ENCODE measurements at places on chromosomes 1 and 21.

DNA sequence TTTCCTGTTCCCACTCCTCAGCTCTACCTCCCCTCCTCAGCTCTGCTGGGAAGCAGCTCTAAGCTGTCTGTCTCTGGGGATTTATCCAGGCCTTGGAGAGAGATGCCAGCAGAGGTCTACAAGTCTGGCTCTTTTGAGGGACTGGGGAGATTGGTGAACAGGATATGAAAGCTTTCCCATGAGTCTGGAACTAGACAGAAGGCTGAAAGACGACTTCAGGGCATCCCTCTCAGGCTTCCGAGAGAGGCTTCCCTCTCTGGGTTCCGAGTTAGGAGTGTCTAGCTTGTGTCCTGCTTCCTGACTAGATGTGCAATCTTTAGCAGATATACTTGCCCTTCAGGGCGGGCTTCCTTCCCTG, 733 bp downstream of the TMEM35B start:
- no peak for DNase-seq

GRCh38 chr1:9174243-9174642, 45.3 kb upstream of the GPR157 start:
- no peak for DNase-seq

DNA sequence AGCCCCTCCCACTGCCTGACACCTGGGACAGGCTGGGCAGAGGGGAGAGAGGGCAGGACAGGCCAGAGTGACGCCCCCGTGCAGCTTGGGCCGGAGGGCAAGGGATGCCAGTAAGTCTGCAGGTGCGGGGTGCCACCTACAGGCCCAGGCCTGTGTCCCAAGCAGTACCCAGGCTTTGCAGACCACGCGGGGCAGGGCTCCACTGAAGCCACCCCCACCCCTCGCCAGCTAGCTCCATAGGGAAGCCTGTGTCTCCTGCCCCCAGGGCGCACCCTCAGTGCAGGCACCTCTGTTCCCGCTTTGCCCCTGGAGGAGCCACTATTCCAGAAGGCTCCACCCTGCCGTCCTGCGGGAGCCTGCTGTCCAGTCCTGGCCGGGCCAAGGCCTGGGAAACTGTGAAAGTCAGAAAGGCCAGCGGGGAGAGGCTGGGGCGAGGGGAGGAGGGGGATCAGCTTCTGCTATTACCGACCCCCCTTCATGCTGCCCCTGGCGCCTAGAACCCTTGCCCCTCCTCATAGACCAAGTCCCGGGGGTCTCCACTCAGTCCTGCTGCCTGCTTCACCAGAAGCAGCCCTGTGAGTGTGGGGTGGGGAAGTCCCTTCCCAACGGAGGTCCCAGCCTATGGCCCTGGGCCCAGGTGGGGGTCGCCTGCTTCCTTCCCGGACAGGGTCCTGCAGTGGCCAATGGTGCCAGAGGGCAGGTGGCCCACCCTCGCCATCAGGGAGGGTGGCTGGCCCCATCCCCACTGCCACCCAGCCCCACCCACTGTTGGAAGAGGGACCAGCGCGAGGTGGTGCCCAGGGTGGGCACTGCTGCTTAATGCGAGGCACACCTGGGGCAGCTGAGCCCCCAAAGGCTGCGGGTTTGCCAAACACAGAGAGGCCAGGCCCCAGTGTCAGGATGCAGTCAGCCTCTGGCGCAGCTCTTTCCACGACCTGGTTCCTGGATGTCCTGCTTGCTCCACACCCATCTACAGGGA, 54.4 kb downstream of the KCNAB2 start:
- no peak for DNase-seq

GRCh38 chr1:212610575-212610967, 2.0 kb downstream of the ATF3 start:
- no peak for DNase-seq

DNA sequence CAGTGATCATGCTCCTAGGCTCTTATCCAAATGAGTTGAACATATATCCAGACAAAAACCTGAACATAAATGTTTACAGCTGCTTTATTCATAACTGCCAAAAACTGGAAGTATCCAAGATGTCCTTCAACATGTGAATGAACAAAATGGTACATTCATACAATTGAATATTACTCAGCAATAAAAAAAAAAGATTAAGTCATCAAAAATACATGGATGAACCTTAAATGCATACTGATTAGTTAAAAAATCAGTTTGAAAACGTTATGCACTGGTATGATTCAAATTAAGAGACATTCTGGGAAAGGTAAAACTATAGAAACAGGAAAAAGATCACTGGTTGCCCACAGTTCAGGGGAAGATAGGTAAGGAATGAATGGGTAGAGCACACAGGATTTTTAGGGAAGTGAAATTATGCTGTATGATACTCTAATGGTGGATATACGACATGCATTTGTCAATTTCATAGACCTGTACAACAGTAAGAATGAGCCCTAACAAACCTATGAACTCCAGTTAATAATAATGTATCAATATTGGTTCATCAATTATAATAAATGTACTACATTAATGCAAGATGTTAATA, 3.1 kb downstream of the LRRC40 start:
- DNase-seq, result no peak

- DNase-seq, result no peak
These were observed 2.5 kb downstream of the MAD2L2 start for GRCh38 chr1:11678442-11678841.

GRCh38 chr1:48017716-48018115, 20.5 kb upstream of the TRABD2B start:
- DNase-seq, result no peak

- no peak for DNase-seq
These were observed 15.8 kb downstream of the HSPG2 start for GRCh38 chr1:21921100-21921875.

GRCh38 chr1:90044346-90044745, 49.4 kb downstream of the ZNF326 start:
- no peak for DNase-seq

DNA sequence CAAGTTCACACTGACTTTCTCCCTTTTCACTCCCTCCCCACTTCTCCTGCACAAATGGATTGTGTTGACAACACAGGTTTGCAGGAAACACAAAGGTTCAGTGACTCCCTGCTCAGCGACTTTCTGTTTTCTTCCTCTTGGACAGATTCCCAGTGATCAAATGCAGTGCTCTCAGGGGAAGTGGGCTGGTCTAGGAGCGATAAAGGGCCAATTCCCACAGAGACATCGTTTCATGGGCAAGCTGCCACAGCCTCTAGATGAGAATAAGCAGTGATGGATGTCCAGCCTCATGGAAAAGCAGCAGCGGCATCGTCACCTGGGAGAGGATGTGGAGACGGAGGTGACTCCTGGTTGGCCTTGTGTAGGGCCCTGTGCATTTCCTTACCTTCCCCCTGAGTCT, 30.6 kb downstream of the FYB2 start:
- DNase-seq, result no peak

- no peak for DNase-seq
These were observed 4.2 kb downstream of the SDC3 start for GRCh38 chr1:30904191-30904961.

DNA sequence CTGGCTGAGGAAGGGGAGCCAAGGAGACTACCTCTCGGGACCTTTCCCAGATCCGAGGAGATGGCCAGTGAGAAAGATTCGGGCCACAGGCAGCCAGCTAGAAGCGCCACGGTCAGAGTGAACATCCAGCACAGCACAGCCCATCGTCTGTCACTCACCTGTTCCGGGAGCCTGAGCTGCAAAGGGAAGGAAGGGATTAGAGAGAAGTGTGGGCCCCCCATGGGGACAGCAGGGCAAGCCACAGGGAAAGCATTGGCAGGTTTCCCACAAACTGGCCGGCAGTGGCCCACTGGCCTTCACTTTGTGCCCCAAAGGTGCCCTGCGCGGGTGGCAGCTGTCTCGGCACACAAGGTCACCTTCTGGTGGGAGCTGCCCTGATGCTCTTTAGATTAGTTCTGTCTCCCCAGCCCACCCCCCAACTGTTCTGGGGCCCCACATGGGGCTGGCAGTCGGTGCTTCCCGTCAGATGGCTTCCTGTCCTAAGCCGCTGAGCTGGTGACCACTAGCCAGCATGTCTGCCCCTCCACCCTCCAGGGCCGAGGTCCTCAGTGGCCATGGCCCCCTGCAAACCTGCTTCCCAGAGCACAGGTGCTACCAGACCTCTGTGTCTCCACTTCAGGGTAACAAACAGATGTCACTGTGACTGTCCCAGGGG, 56.7 kb downstream of the LACTBL1 start:
- DNase-seq, result no peak

- peak; percentile 76 for DNase-seq
These were observed 756 bp downstream of the ANKRD13C start for GRCh38 chr1:70353601-70354331.

DNA sequence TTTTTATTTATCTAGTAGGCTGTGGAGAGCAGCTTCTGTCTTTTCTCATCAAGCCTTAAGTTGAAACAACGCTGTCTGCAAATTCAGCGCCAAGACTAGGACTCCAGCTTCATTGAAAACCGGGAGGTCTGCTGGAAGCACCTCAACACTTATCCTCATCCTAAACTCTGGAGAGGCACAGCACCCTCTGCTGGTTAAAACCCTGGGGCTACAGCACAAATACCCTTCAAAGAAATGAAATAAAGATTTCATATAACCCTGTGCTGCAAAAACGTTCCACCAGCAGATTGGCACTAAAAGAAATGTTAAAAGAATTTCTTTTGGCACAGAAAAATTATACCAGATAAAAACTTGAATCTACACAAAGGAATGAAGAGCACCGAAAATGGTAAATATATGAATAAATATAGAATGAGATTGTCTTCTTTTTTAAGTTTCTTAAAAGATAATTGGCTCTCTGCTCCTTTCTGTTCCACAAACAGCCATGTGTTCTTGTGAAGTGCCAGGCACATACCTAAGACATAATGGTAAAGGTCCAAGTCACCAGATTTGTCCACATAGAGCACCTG, 227.7 kb upstream of the SAMSN1 start:
- peak; percentile 73 for DNase-seq

DNA sequence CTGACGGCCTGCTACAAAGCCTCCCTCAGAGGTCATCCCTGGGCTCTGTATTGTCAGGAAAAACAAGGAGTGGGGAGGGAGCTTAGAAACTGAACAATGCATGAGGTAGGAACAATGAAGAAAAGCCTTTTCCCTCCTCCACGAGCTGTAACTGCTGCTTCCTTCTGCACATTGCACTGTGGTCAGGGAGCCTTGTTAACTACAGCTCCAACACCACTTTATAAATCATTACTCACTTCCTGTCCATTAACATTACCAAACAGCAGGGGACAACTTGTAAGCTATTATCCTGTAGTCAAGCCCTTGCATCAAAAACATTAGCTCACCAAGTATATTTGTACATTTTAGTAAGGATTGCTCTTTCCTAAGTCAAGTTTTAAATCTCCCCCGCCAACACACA, 336.0 kb upstream of the NR5A2 start:
- no peak for DNase-seq

GRCh38 chr1:110962892-110963690, 631 bp downstream of the LRIF1 start:
- peak; percentile 78 for DNase-seq

DNA sequence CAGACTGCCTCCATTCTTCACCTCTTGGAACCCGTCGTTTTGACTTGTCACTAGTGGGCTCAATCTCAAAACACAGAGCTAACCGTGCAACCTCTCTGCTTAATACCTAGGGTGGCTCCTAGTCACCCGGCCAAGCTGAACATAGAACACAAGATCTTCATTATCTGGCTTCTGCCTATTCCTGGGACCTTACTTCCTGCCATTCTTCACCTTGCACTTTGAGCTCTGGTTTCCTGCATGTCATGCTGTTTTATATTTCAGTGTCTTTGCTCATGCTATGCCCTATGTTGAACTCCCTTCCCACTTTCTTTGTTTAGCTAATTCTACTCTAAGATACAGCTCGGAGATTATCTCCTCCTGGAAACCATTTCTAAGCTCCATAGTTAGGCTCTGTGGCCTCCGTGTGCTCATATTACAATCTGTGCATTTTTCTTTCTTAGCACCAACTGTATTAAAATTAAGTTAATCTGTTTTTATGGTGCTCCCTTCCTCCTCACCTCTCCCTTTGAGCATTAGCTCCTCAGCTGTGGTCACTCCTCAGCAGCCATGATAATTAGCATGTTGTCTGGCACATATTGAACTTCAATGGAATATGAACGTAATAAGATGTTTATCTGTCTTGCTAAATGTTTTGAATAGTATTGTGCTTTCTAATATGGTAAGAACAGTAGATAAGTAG, 13.1 kb downstream of the GPSM2 start:
- no peak for DNase-seq

GRCh38 chr1:232477728-232478127, 152.2 kb downstream of the SIPA1L2 start:
- no peak for DNase-seq

- DNase-seq, result no peak
These were observed 182.4 kb downstream of the BACH1 start for GRCh38 chr21:29481081-29481480.

GRCh38 chr1:6928106-6928885, 143.0 kb downstream of the CAMTA1 start:
- DNase-seq, result no peak

- DNase-seq, result peak; percentile 43
These were observed 5.8 kb downstream of the INKA2 start for GRCh38 chr1:111733183-111733991.

GRCh38 chr21:35511696-35512162, 462.6 kb upstream of the RUNX1 start:
- DNase-seq, result no peak

DNA sequence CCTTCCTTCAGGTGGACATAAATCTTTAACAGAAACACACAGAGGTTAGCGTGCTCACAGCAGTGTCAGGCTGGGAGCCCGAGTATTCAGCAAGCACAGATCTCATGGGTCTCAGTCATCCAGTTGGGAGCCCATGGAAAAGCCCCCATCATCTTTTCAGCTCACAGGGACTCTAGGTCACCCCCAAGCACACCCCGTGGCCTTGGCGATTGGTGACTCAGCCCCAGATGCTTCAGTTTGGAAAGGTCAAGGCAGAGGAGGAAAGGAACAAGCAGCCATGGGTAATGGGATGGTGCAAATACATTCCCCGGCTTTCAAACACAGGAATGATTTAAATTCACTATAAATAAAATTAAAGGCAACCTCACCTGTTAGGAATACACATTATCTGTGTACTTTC, 88.9 kb downstream of the PGBD5 start:
- no peak for DNase-seq

DNA sequence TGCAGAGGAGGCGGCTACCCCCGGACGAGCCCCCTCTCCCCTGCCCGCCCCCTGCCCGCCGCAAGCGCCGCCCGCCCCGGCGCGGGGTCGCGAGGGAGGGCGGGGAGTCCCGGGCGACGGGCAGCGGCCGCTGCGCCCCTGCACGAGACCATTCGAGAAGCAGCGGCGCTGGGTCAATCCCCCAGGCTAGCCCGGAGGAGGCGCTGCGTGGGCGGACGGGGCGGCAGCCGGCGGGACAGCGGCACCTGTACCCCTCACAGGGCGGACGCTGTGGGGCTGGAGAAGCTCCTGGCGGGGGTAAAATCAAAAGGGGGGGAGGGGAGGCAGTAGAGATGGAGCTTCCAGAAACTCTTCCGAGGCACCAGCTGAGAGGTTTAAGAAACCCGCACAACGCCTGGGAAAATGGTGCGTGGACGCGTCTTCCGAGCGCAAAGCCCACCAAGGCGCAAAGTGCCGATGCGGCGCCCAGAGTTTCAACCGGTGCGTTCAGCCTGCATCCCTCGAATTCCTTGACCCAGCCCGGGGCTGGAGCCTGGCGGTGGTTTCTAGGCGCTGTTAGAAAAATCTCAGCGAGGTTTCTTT, at the start of gene PLPPR5:
Gene PLPPR5, minus strand, starts transcription at position 1 of the 582 bp plus-strand sequence. CDS start 190 bp downstream, outside the sequence.
- no peak for DNase-seq

Measured in activated CD8-positive, alpha-beta memory T cell treated with anti-CD3 and anti-CD28 coated beads, Interleukin-2, amount 10 ng/mL, durations not matched to agents 7 days and 5 days (primary cell).